ENCODE measurements at places on chromosomes 13 and 19. TPM values are rescaled to one million over a fixed set of nuclear protein-coding genes. Genes with fewer than 3 reads are reported as not detected.

DNA sequence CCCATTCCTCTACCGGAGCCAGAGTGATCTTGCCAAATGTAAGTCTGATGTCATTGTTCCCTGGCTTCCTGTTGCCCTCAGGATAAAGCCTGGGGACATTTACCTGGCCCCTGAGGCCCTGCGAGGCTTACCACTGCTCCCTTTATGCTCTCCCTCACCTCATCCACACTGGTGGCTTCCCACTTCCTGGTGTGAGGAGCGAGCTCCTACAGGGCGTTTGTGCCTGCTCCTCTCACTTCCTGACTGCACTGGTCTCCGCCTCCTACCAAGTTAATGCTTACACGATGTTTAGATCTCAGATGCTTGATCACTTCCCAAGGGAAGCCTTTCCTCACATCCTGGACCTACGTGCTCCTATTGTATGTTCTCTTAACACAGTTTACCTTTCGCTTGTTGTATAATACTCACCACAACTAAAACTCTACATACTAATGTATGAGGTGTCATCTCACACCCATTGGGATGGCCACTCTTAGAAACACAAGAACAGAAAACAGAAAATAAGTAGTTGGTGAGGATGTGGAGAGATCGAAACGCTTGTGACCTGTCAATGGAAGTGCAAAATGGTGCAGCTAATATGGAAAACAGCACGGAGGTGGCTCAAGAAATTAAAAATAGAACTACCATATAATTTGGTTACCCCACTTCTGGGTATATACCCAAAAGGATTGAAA lies 177.6 kb downstream of the SHISA2 start:
- DNase-seq, result no peak

DNA sequence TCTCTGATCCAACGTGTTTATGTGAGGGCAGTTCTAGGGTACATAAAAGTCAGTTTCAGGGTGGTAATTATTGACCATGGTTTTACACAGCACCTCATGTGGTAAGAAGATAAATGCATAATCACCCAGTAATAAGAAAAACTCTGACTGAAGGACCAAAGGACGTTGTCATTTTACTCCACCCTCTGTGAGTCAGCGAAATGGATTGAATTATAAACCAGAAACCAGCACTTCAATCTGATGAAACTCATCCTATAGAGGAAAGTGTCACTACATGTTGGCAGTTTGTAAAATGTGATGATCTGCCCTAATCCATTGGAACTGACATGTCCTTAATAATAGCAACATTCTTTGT lies 406.8 kb downstream of the KLF5 start:
- DNase-seq, result no peak

GRCh38 chr19:51830274-51830673 lies 35.3 kb downstream of the FPR3 start:
- DNase-seq, result no peak

GRIN2D gene
- polyA plus RNA-seq, result not detected

Measured in naive thymus-derived CD8-positive, alpha-beta T cell (primary cell).